ENCODE measurements at places on chromosomes 11 and 22.

DNA sequence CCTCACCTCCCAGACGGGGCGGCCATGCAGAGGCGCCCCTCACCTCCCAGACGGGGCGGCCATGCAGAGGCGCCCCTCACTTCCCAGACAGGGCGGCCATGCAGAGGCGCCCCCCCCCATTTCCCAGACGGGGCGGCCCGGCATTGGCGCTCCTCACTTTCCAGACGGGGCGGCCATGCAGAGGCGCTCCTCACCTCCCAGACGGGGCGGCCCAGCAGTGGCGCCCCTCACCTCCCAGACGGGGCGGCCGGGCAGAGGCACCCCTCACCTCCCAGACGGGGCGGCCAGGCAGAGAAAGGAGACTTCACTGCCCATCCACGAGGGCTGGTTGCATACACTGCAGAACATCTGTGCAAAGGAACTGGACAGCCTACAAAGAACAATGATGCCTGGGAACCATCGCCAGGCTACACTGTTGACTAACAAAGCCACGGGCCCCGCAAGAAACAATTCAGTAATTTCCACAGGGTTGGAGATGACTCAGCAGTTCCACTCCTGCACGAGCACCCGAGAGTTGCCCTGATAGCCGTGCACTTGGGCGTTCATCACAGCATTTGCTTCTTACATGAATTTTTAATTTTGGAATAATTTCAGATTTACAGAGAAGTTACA lies 58.7 kb downstream of the CTTN start:
- H3K36me3 ChIP-seq: no peaks in the 10 kb centered on the region
- no peak overlapping the region for H3K4me3 ChIP-seq
- peaks cover 4% of the 10 kb centered on the region for H3K27me3 ChIP-seq
- no peak for DNase-seq
- H3K27ac ChIP-seq: no peak overlapping the region
- H3K4me1 ChIP-seq: no peaks in the 10 kb centered on the region

GRCh38 chr11:30381879-30382278 lies 59.0 kb downstream of the ARL14EP start:
- no peak overlapping the region for H3K4me3 ChIP-seq
- no peak for DNase-seq
- H3K27me3 ChIP-seq: no peaks in the 10 kb centered on the region
- no peaks in the 10 kb centered on the region for H3K36me3 ChIP-seq
- no peak overlapping the region for H3K27ac ChIP-seq
- no peaks in the 10 kb centered on the region for H3K4me1 ChIP-seq

GRCh38 chr11:14927146-14927545 lies 35.1 kb upstream of the CYP2R1 start:
- no peaks in the 10 kb centered on the region for H3K36me3 ChIP-seq
- no peaks in the 10 kb centered on the region for H3K27me3 ChIP-seq
- H3K4me1 ChIP-seq: no peaks in the 10 kb centered on the region

DNA sequence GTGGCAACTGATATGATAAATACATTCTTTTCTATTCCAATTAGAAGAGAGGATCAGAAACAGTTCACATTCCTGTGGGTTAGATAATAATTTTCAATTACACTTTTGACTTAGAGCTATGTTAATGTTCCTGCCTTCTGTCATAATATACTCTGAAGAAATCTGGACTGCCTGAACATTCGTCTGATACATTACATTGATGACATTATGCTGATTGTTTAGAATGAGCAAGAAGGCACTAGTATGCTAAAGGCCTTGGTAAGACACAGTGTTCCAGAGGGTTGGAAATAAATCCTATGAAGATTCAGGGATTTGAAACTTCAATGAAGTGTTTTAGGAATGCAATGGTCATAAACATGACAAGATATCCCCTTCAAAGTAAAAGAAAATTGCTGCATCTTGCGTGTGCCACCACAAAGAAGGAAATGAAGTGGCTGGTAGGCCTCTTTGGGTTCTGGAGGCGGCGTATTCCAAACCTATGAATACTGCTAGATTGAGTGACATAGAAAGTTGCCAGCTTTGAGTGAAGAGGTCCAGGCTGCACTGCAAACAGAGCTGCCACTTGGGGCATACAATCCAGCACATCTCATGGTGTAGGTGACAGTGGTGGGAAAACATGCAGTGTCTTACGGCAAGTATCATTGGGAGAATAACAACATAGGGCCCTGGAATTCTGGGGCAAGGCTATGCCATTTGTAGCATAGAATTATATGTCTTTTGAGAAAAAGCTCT lies 21.2 kb upstream of the PDE3B start:
- H3K4me3 ChIP-seq: no peak overlapping the region
- H3K4me1 ChIP-seq: peaks cover 44% of the 10 kb centered on the region
- no peak for DNase-seq
- H3K27ac ChIP-seq: no peak overlapping the region

GRCh38 chr11:79084382-79084781 lies 356.4 kb downstream of the TENM4 start:
- H3K4me3 ChIP-seq: no peak overlapping the region
- no peak overlapping the region for H3K27ac ChIP-seq
- no peaks in the 10 kb centered on the region for H3K36me3 ChIP-seq
- no peak for DNase-seq
- peaks cover 4% of the 10 kb centered on the region for H3K27me3 ChIP-seq
- no peaks in the 10 kb centered on the region for H3K4me1 ChIP-seq

DNA sequence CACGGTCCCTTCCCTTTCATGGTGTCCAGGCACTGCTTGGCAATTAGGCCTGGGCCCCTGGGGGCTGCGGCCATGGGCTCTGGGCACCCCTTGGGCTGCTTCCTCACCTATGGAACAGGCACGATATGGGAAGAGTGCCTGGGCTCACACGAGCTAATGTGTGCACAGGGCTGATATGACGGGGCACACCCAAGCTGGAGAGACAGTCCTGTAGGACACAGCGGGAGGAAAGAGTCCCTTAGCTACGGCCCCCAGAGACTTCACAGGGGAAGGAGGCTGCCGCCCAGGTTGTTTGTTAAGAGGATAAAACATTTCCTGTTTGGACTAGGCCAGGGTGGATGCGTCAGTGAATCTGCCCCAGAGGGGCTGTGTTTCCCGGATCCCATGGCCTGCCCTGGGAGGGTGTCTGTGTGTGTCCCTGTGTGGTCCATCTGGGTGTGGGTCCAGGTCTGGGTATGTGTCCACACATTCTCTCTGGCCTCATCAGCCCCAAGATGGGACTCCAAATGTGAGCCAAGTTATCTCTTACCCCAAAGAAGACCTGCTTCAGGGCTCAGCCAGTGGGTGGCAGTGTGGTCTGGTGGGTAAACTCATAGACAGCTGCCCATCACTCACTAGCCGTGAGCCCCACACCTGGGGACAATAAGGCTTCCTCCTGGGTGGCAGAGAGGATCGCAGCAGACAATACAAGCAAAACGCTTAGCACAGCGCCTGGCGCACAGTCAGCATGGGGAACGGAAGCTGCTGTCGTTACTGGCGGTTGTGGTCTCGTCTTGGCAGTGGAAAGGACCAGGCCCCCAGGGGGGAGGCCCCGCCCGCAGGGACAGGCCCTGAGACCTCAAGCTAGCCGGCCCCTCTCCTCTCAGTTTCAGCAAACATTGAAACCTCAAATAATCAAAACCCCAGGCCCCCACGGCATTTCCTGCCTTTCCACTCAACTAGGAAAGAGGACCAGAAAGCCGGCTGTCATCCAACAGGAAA lies 3.2 kb upstream of the EMID1 start:
- H3K4me3 ChIP-seq: no peak overlapping the region
- DNase-seq: peak; percentile 61
- H3K27ac ChIP-seq: no peak overlapping the region
- H3K36me3 ChIP-seq: no peaks in the 10 kb centered on the region

DNA sequence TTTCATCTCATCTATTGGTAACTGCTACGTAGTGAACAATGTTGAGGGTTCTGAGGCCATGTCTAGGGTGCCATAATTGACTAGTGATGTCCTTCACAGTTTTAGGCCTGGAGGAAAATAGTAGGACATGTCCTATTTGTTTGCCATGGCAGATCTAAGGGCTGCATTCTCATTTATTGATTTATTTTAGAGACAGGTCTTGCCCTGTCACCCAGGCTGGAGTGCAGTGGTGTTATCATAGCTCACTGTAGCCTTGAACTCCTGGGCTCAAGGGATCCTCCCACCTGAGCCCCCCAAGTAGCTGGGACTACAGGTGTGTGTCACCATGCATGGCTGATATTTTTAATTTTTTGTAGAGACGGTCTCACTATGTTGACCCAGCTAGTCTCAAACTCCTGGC lies 5.2 kb downstream of the CEP164 start:
- H3K36me3 ChIP-seq: peaks cover 4% of the 10 kb centered on the region
- H3K27me3 ChIP-seq: no peaks in the 10 kb centered on the region
- H3K27ac ChIP-seq: no peak overlapping the region
- H3K4me1 ChIP-seq: peaks cover 5% of the 10 kb centered on the region
- DNase-seq: no peak

DNA sequence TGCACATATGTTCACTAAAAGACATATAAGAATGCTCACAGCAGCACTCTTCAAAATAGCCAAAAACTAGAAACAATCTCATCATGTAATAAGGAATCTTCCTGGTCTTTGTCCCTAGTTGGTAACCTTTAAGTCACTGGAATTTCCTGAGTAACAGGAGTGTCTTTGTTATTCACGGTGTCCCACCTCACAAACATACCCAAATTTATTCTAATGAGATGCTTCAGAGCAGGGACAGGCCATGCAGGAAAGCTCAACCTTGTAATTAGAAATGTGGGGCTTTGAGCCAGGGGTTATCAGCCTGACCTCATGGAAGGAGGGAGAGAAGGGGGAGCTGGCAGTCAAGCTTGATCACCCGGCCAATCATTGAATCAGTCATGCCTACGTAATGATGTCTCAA lies 40.3 kb upstream of the NFRKB start:
- H3K27me3 ChIP-seq: no peaks in the 10 kb centered on the region
- no peak overlapping the region for H3K27ac ChIP-seq
- no peaks in the 10 kb centered on the region for H3K4me1 ChIP-seq
- H3K36me3 ChIP-seq: peaks cover 10% of the 10 kb centered on the region

DNA sequence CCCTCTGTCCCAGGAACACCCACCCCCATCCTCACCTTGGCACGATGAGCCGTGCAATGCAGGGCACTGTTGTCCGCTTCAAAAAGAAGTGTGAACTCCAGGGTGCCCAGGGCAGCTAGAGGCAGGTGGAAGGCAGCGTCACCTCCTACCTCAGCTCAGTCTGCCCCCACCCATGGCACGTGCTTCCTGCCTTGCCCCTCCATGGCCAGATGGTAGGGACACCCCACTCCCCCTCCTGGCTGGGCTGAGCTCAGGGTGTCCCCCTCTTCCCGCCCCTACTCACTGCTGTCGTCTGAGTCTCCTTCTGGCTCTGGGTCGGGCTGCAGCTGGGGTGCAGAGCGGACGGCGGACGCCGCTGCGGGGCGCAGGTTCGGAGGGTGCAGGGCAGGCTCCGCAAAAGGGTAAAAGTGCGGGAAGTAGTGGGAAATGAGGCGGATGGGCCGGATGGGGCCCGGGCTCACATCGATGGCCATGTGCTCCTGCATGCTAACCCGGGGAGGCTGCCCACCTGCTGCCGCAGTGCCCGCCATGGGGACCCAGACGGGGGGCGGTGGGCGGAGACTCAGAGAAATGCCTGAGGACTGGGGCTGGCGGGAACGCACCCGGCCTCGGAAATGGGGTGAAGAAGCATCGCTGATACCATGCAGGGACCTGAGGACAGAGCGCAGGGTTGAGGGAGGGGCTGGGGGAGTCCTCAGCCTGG lies 9.1 kb downstream of the NDUFV1 start:
- peaks cover 14% of the 10 kb centered on the region for H3K36me3 ChIP-seq
- H3K27me3 ChIP-seq: peaks cover 14% of the 10 kb centered on the region
- peaks cover 37% of the 10 kb centered on the region for H3K4me1 ChIP-seq
- H3K4me3 ChIP-seq: no peak overlapping the region
- DNase-seq: no peak

DNA sequence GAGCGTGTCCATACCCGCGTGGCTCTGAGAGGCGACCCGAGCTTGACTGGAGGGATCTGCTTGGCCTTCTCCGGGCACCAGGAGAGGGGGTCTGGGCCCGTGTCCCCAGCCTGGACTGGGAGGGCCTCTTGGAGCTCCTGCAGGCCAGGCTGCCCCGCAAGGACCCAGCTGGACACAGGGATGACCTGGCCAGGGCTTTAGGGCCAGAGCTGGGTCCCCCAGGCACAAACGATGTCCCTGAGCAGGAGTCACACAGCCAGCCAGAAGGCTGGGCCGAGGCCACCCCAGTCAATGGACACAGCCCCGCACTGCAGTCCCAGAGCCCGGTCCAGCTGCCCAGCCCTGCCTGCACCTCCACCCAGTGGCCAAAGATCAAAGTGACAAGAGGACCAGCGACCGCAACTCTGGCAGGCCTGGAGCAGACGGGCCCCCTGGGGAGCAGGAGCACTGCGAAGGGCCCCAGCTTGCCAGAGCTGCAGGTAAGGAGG lies 38.2 kb downstream of the TRIOBP start:
- H3K36me3 ChIP-seq: no peaks in the 10 kb centered on the region
- no peak overlapping the region for H3K27ac ChIP-seq
- H3K27me3 ChIP-seq: peaks cover 9% of the 10 kb centered on the region
- no peak overlapping the region for H3K4me3 ChIP-seq
- DNase-seq: no peak
- H3K4me1 ChIP-seq: no peaks in the 10 kb centered on the region

- H3K27ac ChIP-seq: no peak overlapping the region
- H3K4me3 ChIP-seq: no peak overlapping the region
- H3K36me3 ChIP-seq: no peaks in the 10 kb centered on the region
- peaks cover 39% of the 10 kb centered on the region for H3K4me1 ChIP-seq
- peaks cover 28% of the 10 kb centered on the region for H3K27me3 ChIP-seq
- DNase-seq: no peak
Measured at GRCh38 chr22:30611197-30611596, 4.2 kb downstream of the TCN2 start.

- H3K36me3 ChIP-seq: no peaks in the 10 kb centered on the region
- no peak for DNase-seq
- peaks cover 29% of the 10 kb centered on the region for H3K27me3 ChIP-seq
- peaks cover 11% of the 10 kb centered on the region for H3K4me1 ChIP-seq
- H3K4me3 ChIP-seq: no peak overlapping the region
- no peak overlapping the region for H3K27ac ChIP-seq
Measured at GRCh38 chr11:63609536-63609935, 4.7 kb downstream of the PLAAT3 start.

DNA sequence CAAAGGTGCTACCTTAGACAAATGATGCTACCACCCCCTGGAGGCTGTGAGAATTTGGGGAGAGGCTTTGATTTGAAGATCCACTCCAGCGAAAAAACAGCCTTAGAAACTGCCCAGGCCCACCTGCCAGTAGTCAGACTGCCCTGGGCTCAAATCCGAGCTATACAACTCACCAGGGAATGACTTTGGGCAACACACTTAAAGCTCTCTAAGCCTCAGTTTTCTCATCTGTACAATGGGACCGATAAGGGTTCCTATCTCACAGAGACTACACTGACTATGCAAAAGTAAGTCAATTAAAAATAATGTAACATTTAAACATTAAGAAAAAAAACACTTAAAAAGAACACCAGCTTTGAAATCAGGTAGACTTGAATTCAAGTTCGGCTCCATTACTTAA lies 19.9 kb downstream of the VWCE start:
- no peak overlapping the region for H3K27ac ChIP-seq
- no peaks in the 10 kb centered on the region for H3K36me3 ChIP-seq
- H3K27me3 ChIP-seq: no peaks in the 10 kb centered on the region
- H3K4me3 ChIP-seq: no peak overlapping the region
- DNase-seq: no peak

GRCh38 chr11:31921081-31921480 lies 110.0 kb upstream of the PAX6 start:
- no peak overlapping the region for H3K4me3 ChIP-seq
- no peaks in the 10 kb centered on the region for H3K36me3 ChIP-seq
- no peak overlapping the region for H3K27ac ChIP-seq
- peaks cover 5% of the 10 kb centered on the region for H3K27me3 ChIP-seq
- H3K4me1 ChIP-seq: no peaks in the 10 kb centered on the region

GRCh38 chr11:8805296-8805695 lies 105.7 kb upstream of the AKIP1 start:
- no peak overlapping the region for H3K4me3 ChIP-seq
- H3K27ac ChIP-seq: no peak overlapping the region
- H3K27me3 ChIP-seq: peaks cover 38% of the 10 kb centered on the region
- DNase-seq: no peak
